ENCODE measurements at places on chromosomes 2 and 18. TPM values are rescaled to one million over a fixed set of nuclear protein-coding genes. Genes with fewer than 3 reads are reported as not detected.

The SLC9A2 gene
- total RNA-seq: not detected

GRCh38 chr2:20737505-20737904, 70.6 kb downstream of the GDF7 start:
- no peak for DNase-seq

- DNase-seq: no peak
Observed at GRCh38 chr18:12239431-12239830, 14.7 kb upstream of the CIDEA start.

The C2orf68 gene
- 31.0 TPM for total RNA-seq

DNA sequence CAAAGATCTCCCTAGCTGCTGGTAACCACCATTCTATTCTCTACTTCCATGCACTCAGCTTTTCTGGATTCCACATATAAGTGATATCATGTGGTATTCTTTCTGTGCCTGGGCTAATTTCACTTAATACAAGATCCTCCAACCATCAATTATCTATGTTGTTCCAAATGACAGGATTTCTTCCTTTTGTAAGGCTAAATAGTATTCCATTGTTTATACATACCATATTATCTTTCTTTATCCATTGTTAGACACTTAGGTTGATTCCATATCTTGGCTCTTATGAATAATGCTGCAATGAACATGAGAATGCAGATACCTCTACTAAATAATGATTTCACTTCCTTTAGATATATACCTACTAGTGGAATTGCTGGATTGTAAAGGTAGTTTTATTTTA, 66.2 kb downstream of the ROCK2 start:
- DNase-seq: no peak

DNA sequence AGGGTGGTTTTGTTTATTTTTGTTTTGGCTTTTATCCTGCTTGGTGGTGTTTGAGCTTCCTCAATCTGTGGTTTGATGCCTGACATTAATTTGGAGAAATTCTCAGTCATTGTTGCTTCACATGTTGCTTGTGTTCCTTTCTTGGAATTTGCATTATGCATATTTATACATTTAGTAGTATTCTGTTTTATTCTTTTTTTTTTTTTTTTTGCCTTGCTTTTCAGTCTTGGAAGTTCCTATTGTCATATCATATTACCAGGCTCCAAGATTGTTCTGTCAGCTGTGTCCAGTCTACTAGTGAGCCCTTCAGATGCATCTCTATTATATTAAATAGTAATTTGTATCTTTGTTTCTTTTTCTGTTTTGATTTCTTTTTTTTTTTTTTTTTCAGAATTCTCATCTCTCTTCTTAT, 77.0 kb downstream of the EPC2 start:
- DNase-seq: no peak

DNA sequence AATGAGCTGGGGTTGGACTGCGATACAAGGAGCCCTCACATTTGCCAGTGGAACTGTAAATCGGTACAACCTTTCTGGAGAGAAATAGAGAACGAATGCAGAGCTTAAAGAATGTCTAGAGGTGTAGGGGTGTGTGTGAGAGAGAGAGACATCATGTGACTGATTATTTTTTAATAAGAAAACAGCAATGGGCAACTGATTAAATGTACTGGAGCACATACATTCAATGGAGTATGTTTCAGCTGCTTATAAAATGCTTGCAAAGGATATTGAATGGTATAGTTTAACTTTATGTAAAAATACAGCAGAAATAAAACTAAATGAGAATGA, 391 bp upstream of the TMEM17 start:
- no peak for DNase-seq

The CPO gene
- total RNA-seq: not detected

- DNase-seq: no peak
Observed at GRCh38 chr2:203830304-203831055, 37.1 kb upstream of the CTLA4 start.

The POTEI gene
- not detected for total RNA-seq

DNA sequence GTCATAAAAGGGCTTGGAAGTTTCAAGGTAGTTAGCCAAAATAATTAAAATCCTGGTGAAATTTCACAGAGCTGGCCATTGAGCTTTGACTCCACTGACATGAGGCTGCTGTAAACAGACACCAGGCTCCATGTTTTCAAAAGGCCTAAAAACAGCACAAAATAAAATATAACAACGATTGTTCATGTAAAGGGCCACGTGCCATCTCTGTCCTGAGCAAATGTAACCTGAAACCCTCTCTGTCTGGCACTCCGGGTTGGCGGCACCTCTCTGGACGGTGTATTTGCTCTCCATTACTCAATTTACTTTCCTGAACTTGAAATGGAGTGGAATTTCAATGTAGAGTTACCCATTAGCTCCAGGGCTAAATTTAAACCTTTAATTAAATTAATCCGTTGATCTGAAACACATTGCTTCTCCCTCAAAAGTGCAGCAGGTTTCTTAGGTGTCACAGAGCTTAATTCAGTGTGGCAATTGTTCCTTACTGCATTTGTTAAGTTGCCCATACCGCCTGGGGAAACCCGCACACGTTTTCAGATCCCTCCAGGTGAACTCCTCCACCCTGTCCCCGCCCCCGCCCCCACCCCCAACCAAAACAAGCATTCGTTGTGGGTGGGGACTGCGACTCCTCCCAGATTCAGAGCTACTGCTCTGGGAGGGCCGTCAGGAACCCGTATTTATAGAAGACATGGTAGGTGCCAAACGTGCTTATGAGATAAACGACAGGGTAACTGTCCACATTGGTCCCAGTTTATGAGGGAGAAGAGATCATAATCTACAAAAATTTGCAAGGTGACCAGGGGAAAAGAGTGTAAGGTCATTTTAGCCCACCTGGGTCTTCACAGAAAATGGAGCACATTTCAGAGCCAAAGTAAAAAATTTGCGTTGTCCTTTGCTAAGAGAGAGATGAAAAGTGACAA, 1.2 kb upstream of the CABLES1 start:
- DNase-seq: peak; percentile 37

The PID1 gene
- total RNA-seq: 0.53 TPM

- DNase-seq: no peak
Observed at GRCh38 chr2:43186679-43187374, 39.6 kb downstream of the ZFP36L2 start.

The SULT1C4 gene
- not detected for total RNA-seq

- no peak for DNase-seq
Observed at GRCh38 chr2:75287624-75288316, 88.5 kb upstream of the TACR1 start.

GRCh38 chr2:57855212-57855611, 191.4 kb upstream of the VRK2 start:
- DNase-seq: no peak

DNA sequence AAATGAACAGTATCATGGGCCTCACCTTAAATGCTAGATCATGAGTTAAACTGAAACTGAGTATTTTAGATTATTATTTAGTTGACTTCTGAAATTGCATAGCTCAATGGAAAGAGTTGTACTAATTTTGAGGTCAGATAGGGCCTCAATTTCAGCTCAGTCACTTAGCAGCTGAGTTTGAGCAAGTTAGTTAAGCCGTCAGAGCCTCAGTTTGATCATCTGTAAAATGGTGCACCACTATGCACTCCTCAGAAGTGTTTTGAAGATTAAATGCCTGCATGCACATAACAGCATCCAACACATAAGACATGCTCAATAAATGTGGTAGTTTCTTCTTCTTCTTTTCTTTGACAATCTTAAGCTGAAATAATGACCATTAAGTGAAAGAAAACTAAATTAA, 38.2 kb upstream of the ASNSD1 start:
- no peak for DNase-seq
